NCI-H187 (cell line): ENCODE measurements at places on chromosomes 6 and 20.

GRCh38 chr6:50724381-50725124, 11.2 kb downstream of the TFAP2D start:
- no peak for DNase-seq

DNA sequence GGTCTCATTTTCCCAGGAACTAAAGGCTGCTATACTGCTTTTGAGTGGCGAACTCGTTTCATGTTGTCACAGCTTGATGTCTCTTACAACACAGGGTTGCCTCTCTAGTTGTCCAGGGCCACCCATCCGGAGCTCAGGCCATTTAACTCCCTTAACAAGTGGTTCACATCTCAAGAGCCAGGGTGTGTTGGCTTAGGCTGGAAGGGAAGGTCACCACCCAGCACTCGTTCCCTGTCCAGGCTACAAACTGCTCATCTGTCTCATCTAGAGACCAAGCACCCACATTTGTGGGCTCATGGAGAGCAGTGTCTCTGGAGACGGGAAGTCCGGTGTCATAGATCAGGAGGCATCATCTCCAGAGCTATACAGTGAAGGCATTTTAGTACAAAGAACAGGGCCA, 106.8 kb upstream of the EXOC2 start:
- DNase-seq: no peak

- peak; percentile 27 for DNase-seq
Measured at GRCh38 chr6:27505209-27506027, 32.5 kb upstream of the ZNF184 start.

DNA sequence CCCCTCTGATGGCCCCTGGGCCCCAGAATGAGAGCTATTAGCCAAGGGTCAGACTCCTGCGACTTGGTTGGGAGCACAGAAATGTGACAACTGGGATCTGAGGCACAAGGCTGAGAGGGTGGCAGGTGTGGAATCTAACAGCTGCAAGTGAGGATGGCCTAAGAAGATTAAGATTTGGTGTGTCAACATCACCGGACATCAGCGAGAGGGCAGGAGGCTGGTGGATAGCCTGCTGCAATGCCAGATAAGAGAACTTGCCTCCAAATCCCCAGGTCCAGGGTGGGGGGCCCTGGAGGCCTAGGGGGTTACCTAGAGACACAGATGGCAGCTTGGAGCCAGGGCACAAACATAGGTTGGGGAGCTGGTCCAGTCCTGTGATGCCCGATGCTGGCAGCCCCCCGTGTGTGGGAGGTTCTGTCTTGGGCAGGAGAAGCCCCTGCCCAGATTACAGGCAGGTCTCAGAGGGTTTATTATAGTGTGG, 155.8 kb downstream of the GRM4 start:
- DNase-seq: no peak

DNA sequence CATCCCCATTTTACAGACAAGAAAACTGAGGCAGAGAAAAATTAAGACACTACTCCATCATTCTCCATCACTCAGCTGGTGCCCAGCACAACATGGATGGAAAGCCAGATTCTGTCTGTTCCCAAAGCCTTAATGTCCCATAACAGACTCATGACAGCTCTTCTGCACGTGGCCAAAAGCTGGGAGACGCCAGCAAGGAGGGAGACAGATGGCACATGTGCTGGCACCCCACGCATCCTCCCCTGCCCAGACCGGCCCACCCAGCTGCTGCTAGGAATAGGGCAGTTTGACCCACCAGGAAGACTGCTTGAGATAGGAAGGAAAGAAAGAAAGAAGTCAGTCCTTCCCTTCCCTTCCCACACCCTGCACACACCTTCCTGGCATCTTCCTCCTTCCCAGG, 96.3 kb downstream of the PREX1 start:
- DNase-seq: no peak

- DNase-seq: no peak
Measured at GRCh38 chr20:18496042-18496441, 983 bp downstream of the RBBP9 start.

DNA sequence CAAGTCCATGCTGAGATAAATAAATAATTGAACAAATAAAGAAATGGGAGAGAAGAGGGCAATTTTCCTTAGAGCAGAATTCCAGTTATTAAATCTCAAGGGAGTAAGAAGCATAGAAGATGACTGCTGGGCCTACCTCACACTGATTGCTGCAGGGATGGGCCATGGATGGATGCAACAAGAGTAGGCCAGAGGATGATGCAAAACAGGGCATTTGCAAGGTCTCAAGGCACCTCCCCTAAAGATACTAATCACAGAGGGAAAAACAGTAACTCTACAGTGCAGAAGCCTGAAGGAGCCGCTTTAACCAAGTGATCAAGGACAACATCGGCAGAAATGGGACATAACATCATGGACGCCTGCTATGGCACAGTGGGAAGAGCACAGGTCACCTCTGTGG, 1.7 kb upstream of the SCP2D1 start:
- no peak for DNase-seq

- no peak for DNase-seq
Measured at GRCh38 chr6:53143710-53144109, 4.9 kb downstream of the GCM1 start.
